Hematopoietic multipotent progenitor cell (in vitro differentiated cells): ENCODE measurements at places on chromosomes 3 and 15.

GRCh38 chr3:81580355-81580754 is 181.1 kb downstream of the GBE1 start:
- DNase-seq, result no peak

GRCh38 chr3:106249159-106249558 is 380.3 kb upstream of the CBLB start:
- no peak for DNase-seq

- peak; percentile 73 for DNase-seq
Observed at GRCh38 chr15:38563723-38564519, 693 bp downstream of the RASGRP1 start.

DNA sequence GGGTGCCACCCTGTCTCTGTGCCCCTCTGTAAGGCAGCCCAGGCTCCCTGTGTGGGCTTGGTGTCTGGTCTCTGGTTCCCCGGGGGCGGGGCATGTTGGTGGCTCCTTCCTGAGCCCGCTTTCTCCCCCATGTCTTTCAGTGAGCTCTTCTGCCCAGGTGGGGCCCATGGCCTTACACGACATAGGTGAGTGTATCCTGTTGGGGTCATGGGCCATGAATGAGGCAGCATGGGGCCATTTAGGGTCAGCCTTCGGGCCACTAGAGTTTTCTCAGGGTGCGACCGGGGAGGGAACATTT is 195.1 kb downstream of the UBE3A start:
- DNase-seq, result no peak

DNA sequence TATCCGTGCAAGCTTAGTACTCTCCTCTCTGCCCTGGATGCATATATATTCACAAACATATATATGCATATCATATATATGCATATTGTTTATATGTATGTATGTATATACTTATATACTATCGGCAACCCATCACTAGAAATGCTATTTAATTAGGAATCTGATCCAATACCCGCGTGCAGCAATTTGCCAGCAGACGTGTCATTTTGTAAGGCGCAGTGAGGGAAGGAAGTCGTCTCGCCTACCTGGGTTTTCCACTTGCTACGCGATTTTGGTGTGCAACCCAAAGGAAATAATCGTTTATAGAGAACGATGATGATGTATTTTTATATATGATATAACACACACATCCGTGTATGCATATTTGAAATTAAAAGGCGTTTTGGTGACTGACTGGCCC is 5.6 kb upstream of the FEZF2 start:
- no peak for DNase-seq

- DNase-seq, result no peak
Observed at GRCh38 chr3:66703501-66703900, 202.7 kb upstream of the LRIG1 start.

GRCh38 chr3:33313331-33313730 is 36.1 kb downstream of the FBXL2 start:
- no peak for DNase-seq
